Activated naive CD4-positive, alpha-beta T cell (primary cell): ENCODE measurements at places on chromosomes 13 and 19.

GRCh38 chr13:43884222-43884621 is 4.5 kb downstream of the LACC1 start:
- DNase-seq: no peak

DNA sequence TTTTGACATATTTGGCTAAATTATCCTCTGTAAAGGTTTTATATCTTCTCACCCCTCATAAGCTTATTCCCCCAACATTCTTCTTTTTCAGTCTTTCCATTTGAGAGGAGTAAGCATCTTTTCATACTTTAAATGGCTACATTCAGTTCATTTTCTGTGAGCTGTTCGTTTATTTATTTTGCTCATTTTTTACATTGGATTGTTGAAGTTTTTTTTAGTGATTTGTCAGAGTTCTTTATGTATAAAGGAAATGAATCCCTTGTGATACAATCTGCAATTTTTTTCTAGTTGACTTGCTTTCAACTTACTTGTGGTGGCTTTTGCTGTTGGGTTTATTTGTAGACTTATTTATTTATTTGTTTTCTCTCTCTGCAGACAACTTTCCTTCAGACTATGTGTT is 250.3 kb downstream of the DLEU7 start:
- no peak for DNase-seq

- no peak for DNase-seq
These were observed 758.9 kb downstream of the UQCRFS1 start for GRCh38 chr19:28454083-28454482.

GRCh38 chr19:290372-291005 is 714 bp downstream of the PLPP2 start:
- DNase-seq: no peak

DNA sequence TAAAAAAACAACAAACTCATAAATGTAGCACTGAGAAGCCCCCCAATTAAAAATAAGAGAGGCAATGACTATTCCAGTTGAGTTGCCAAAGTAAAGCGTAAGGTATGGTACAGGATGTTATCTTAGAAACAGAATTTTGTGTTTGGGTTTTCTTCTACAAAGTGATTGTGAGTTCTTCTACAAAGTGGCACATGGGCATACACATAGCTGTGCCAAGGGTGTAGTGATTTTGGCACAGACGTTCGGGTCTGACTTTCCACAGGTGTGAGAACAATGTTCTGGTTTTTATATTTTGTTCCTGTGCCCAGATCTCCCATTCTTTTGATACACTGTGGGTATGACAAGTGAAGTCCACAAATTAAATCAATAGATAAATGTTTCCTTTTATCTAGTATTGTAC is 190.1 kb upstream of the CSNK1A1L start:
- no peak for DNase-seq

DNA sequence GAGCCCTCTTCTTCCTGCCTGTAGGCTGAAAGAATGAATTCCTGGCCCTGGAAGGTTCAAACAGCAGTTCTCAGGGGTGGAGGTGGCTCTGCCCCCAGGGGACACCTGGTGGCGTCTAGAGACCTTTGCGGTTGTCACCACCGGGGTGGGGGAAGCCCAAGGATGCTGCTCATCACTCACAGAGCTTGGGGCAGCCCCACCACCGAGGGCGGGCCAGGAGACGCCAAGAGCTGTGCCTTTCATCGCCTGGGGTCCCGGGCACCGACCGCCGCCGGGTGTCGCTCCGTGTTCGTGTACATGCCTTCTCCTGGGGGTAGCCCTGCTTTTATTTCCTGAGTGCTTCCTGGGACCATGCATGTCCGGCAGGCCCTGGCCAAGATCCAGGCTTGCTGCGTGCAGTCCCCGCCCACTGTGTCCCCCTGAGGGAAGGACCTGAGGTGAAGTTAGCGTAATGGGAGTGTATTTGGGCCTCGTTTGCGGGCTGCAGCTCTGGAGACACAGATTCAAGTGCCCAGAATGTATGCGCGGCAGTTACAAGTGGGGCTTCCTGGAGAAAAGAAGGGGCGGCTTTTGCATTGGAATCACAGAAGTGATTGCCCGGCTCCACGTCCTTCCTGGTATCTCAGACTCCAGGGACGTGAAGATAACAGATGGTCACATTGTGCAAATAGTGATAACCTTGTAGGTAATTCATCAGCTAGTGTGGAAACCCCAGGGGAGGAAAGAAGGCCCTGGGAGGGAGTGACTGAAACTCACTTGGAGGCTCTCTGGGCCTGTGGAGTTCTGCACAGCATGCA is 7.8 kb downstream of the DOT1L start:
- no peak for DNase-seq

DNA sequence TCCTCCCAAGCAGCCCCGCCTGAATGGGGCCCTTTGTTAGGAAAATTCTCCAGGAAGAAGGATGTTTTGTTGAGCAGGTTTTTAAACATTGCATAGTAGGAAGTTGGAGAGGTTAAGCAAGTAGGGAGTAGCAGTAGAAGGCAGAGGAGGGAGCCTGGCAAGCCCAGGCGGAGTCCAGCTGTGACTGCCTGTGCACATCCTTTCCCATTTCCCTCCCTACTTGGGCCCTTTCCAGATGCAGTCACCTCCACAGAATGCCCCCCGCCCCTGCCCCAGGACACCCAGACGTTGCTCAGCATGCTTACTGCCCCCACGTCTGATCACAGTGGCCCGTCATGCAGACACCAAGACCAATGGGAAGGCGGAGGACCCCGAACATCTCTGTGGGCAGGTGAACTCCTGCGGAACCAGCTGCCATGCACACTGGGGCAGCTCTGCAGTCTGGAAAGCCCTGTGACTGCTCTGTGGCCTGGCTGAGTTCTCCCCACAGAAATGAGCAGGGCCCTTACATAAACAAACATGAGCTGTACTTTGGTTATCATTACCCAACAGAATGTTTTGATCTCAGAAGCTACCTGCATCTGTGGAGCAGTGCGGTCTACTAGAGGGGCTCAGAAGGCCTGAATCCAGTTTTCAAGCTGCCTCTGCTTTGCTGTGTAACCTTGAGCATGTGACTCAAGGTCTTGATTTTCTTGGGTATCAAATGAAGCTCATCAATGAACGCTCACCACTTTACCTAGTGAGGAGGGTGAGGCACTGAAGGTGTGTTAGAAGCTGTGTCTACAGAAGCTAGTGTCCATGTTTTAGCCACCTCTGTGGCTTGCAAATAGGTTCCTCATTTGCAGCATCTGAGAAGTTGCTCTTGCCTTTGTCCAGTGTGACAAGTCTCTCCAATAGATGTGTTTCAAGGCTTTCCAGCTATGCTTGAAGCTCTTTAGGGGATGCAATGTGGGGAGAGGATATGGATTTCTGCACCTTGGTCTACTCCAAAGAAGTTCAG is 84.2 kb downstream of the TNFRSF19 start:
- no peak for DNase-seq

DNA sequence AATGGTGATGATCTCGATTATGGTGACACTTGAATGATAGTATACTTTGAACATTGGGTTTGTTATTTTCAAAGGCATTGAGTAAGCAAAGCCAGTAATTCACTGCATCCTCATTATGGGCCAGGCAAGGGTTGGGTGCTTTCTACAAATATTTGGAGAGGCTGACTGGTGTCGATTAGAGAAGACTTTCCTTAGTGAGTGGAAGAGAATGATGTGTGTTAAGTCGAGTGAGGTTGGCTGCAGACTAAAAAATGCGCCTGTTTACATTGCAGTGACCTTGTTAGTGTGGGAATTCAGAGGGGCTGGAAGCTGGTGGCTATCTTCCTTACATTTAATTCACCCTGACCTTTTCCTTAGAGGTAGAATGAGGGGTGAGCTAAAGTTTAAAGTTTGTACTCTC is 22.4 kb upstream of the RNF113B start:
- no peak for DNase-seq

- no peak for DNase-seq
These were observed 108.7 kb downstream of the DPF1 start for GRCh38 chr19:38115271-38115802.

DNA sequence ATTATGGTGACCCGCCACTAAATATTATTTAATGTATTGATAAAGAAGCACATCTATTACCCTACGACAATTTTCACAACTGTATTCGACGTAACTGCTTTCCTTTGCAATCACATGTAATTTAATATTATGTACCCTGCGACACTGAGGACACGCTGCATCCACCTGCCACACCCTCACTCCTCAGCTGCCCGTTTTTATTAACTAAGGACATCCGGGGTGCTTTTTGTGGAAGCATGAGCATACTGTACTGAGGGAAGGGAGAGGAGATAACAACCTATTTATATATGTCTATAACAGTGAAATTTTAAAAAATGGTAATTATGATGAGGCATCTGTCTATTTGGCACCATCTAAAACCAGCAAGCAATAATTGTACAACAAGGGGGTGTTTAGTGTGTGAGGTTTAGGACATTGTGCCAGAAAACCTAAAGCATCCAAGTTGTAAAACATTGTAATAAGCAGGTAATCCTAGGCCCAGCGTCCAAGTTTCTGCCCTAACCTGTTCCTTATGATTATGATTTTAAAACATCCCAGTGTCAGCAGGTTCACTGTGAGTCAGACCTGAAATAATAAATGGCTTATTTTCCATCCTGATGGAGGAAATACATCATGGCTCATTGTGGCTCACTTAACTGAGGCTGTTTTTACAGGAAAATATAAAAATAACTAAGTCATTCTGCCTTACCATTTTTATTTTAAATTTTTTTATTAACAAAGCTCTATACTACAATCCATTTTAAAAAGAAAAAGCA is 56.3 kb downstream of the FOXO1 start:
- DNase-seq: no peak

GRCh38 chr19:54077334-54077733 is 3.8 kb downstream of the TARM1 start:
- no peak for DNase-seq

GRCh38 chr13:40186041-40186440 is 480.4 kb downstream of the FOXO1 start:
- no peak for DNase-seq

DNA sequence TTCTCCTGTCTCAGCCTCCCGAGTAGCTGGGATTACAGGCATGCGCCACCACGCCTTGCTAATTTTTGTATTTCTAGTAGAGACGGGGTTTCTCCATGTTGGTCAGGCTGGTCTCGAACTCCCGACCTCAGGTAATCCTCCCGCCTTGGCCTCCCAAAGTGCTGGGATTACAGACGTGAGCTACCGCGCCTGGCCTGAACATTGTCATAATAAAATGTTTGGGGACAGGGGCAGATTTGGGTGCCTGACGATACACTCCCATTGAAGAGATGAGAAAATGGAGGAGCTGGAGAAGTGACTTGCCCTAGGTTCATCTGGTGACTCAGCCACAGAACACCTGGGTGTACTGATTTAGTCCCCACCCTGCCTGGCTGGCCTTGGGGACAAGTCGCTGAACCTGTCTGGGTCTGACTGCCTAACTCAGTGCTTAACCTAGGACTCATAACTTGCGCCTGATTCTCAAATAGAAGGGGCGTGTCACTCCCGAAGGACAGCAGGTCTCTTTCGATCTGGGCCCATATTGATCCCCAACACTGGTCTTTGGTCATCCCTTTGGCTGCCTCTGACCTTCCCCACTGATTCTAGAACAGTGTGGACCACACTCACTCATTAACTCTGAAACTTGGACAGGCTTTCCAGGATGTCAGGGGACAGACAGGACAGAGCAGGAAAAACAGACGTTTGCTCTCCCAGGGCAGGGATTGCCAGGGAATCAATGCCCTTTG is 7.6 kb upstream of the BICRA start:
- DNase-seq: no peak

- DNase-seq: no peak
These were observed 1055.6 kb downstream of the PCDH17 start for GRCh38 chr13:58687148-58687547.

DNA sequence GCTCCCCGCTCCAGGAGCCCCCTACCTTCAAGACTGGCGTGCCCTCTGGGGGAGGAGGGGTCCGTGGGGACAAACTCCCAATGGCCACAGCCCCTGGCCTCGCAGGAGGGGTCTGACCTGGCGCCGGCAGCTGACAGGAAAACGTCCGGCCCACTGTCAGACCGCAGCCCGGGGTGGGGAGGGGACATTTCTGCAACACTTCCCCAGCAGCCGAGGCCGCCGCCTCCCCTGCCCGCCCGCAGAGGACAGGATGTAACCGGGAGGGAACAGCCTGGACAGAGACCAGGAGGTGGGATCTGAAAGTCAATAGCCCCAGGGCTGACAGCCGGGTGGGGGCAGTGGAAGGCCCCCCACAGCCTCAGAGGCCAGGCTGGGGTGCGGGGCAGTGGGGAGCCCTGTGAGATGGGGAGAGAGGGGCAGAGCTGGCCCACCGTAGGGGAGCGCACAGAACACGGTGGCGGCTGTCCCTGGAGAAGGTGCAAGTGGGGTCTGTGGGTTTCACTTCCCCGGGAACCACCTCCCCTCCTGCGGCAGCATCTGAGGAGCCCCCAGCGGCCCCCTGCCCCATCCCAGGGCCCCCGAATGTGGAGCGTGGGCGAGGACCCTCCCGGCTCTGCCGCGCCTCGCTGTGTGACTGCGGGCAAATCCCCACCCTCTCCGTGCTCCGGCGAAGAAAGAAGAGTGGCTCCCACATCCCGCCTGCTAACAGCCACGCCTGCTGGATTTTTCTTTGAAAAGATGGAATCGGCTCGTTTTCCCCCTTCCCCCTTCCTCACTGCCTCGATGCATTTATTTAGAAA is at the start of gene PEAK3:
TSS of gene PEAK3 (minus strand) at position 114 of the 800 bp plus-strand sequence. CDS start 1,244 bp downstream, outside the sequence.
- DNase-seq: no peak

GRCh38 chr19:44947041-44947581 is 1.3 kb downstream of the APOC2 start:
- DNase-seq: no peak

DNA sequence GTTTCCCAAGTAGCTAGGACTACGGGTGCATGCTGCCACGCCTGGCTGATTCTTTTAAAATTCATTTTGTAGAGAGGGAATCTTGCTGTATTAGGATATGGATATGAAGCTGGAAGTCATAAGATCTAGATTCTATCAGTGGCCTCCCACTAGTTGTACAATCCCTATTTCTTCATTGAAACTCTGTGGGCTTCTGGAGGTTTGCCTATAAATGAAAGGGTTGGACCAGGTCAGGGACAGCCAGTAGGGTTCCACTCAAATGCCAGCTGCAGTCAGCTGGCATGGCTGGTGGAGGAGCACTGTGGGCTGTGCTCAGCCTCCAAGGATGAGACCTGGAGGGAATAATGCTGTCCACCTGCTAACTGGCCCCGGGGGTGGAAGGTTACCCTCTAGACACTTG is 110.2 kb upstream of the GJB6 start:
- no peak for DNase-seq

GRCh38 chr13:26557393-26558073 is at the start of gene WASF3:
Gene WASF3 (plus strand): TSS chr13:26557683. CDS start chr13:26642271, 84,588 bp downstream.
- no peak for DNase-seq

GRCh38 chr13:102138635-102139190 is 263.1 kb downstream of the FGF14 start:
- no peak for DNase-seq

GRCh38 chr13:62482351-62482750 is 1066.7 kb upstream of the PCDH20 start:
- no peak for DNase-seq
